H1 (cell line): ENCODE measurements at places on chromosomes 2 and 18.

DNA sequence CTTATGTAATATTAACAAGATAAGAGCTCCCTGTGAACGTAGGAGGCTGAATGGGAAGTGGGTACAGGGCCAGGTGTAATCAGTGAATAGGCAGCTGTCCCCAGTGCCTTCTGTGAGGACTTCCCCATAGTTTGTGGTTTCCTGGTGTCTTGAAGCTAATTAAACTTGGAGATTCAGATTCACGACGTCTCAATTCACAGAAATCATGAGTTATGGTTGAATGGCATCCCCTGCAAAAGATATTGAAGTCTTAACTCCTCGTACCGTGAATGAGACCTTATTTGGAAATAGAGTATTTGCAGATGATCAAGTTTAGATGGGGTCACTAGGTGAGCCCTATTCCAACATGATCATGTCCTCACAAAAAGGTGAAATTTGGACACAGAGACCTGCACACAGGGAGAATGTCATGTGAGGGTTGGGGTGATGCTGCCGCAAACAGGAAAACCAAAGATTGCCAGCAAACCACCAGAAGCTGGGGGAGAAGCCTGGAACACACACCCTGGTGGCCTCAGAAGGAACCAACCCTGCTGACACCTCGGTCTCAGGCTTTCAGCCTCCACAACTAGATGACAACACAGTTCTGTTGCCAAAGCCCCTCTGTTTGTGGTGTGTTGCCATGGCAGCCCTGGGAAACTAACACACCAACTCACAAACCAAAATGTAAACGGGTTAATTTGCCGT, 13.2 kb downstream of the ARL4C start:
- DNase-seq = no peak

- DNase-seq = no peak
Observed at GRCh38 chr2:39772812-39773152, 6.3 kb downstream of the THUMPD2 start.

- no peak for DNase-seq
Observed at GRCh38 chr18:12895014-12895413, 11.0 kb upstream of the PTPN2 start.

DNA sequence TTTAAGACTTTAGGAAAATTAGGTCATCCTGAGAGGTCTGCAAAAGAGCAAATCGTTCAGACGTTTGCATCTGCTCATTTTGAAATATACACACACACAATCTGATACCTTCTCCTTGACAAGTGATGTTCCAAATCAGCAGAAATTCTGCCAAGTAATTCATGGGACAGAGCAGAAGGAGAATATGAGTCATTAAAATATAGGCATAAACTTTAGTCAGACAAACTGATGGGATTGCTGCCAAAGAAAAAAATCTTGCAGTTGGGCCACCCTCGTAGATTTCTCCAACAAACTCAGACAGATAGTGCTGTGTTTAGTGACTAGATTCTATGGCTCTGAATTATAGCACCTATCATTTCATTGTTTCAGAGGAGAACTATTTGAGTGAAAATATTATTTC, 336.3 kb downstream of the NYAP2 start:
- no peak for DNase-seq

- DNase-seq = no peak
Observed at GRCh38 chr2:202317080-202317857, 51.7 kb downstream of the NOP58 start.

DNA sequence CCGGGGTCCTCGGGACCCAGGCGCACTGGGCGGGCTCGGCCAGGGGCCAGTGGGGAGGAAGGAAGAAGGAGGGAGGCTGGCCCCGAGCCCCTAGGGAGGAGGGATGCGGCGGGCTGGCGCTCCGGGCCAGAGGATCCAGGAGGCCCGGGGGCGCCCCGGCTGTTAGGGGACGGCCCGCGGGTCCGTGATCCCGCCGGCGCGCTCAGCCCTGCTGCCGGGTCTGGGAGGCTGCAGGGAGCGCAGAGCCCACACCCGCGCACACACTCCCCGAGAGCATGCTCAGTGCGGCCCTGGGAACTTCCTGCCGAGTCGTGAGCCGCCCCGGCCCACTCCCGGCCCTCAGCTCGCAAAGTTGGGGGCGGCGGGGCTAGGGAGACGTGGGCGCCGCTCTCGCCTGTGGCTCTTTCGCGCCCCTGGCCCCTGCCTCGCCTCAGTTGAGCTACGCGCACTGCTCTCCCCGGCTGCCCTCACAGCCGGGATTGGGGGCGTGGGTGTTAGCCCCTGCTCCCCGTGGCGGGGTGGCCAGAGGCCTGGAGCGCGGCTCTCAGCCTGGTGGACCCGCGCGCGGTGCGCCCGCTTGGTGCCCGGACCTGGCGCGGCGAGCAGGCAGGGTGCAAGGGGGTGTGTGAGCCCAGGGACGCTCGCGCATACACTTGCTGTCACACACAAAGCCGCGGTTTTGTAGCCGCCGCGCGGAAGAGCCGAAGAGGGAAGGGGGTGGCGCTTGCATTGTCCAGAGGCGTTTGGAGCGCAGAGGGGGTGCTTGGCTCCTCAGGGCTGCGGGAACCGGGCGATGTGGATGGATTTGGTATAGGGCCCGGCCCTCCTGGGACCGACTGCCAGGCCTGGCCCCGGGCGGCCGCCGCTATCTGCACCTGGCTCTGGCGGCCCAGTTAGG, 132.9 kb upstream of the MGAT5 start:
- no peak for DNase-seq

DNA sequence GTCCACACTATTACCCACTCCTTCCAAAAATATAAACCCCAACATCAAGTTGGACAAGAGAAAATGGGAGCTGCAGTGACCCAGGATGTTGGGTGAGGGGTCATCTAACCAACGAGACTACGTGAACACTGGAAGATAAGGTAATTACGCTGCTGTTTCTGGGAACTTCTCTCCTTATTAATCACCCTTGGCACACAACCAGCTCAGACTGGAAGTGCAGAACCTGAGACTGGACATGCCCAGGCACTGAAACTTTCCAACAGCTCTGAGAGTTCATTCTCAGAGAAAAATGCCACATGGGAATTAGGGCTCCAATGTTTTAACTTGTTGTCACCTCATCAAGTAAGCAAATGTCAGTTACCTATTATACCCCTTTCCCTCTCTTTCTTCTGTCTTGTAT, 135.3 kb downstream of the CCDC148 start:
- no peak for DNase-seq

- no peak for DNase-seq
Observed at GRCh38 chr2:175579646-175580045, 398.1 kb upstream of the ATP5MC3 start.

DNA sequence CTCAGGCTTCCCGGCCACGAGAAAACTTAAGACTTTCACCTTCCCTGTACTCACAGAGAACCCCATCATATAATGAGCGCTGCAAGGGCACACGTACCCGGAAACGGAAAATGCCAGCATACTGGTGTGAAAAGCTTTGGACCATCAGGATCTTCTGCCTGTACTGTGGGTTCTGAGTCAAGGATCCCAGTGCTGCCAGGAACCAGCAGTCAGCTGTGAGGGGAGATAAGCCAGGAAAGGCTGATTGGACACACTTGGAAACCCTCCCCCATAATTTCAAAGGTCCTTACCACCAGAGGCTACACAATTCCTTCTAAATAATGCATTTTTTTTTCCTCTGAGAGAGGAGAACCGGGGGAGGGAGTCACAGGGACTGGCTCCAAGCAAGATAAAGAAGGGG, 31.4 kb downstream of the CAPN13 start:
- peak; percentile 19 for DNase-seq

- DNase-seq = no peak
Observed at GRCh38 chr18:32507093-32507492, 36.4 kb upstream of the GAREM1 start.

DNA sequence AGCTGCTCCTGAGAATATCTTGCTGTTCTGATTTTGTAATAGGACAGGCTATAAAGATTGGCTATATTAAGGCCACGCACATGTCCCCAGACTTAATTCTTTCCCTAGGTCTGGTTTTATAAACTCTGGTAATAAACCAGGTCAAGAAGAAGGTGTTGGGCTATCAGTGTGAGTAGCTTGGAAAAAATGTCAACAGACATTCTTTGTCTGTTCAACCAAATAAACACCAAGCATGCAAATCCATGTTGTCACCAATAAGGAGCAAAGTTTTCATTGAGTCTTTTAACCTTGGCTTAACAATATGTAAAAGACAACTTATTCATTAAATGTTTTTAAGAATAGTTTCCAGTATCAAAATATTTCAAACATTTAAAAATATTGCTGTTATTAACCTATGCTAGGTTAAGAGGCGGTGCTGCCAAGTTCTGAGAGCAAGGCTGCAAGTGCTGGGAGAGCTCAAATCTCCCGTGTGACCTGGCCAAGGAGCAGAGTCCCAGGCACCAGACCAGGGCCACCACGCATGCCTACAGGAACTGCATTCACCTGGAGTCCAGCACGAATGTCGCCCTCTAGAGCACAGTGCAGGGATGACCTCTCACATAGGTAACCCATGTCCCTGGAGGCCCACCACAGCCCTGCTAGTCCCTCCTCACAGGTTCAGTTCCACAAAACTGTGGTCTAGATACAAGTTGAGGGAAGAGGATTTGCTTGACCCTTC, 120.5 kb upstream of the POU3F3 start:
- peak; percentile 76 for DNase-seq

- DNase-seq = no peak
Observed at GRCh38 chr2:234579231-234579962, 82.5 kb upstream of the ARL4C start.

DNA sequence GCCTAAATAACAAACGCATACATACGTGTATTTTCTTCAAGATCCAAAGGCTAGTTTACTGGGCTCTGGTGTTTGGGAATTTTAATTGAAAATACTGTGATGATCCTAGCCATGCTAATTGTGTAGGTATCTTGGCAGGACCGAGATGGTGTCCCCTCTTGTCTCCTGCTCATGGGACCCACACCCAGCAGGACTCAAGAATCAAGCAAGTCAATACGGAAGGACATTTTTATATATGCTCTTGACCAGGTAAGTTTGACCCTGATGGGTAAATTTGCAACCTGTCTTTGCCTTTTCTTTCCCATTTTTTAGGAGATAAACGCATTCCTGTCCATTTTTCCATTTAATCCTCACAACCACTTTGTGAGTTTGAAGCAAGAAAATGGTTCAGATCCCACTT, 111.8 kb upstream of the MYCN start:
- DNase-seq = no peak

DNA sequence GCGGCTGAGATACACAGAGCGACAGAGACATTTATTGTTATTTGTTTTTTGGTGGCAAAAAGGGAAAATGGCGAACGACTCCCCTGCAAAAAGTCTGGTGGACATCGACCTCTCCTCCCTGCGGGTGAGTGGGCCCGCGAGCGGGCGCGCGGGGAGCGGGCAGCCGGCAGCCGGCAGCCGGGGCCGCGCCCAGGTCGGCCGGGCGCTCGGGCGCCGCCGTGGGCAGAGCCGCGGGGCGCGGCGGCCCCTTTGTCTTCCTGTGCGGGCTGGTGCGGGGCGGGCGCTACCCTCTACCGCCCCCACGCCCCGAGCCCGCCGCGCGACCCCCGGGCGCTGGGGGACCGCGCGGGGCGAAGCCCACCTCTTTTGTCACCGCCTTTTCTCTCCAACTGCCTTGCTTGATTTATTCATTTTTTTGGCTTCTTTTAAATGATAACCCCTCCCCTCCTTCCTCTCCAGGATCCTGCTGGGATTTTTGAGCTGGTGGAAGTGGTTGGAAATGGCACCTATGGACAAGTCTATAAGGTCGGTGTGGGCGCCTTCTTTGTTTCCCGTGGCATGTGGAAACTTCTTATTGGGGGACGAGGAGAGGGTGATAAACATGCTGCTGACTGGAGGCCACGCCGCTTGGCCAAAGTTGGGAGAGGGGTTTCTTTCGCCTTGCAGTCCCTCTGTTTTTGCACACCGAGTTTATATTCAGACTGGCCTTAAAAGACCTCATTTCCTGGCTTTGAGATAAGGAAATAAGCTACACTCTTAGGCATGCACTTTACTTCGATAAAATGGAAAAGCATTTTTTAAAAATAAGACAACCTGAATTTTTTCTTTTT, 722 bp downstream of the MAP4K4 start:
- no peak for DNase-seq

DNA sequence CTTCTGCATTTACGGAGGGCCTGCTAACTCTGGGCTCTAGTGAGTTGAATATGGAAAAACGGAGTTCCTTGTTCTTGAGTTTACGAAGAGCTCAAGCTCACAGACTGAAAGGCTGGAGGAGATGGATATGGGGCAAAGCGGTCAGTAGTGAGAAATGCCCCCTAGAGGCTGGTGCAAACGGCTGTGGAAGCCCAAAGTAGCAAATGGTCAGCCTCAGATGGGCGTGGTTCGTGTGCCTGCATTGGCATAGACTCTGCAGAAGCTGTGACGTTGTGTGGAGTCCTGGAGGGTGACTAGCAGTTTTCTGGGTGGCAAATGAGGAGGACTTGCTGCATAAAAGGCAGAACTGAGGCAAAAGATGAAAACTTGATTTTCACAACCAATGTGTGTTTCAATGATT, 93.6 kb upstream of the TWIST2 start:
- no peak for DNase-seq

DNA sequence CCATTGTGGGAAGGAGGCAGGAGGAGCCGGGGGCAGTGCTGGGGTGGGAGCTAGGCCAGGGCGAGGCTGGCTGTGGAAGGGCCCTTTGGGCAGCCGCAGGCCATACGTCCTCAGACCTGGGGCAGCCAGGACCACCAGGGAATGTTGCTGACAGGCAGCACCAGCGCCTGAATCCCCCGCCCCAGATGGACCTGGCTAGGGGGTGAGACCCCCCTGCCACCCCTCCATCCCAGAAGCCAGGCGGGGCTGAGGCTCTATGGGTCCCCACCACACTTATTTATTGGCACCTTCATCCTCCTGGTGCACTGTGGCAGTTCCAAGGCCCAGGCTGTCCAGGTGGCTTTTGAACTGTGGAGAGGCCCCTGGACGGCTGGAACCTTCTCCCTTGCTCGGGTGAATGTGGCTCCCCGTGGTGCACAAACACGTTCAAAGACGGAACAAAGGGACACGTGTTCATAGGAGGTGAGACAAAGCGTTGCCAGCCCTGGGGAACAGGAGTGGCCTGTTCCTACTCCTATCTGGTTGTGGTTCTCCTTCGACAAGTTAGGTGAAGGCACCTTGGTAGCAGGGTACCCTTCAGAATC, 35.1 kb downstream of the RAMP1 start:
- no peak for DNase-seq

GRCh38 chr2:85189606-85190270, 56.5 kb downstream of the TCF7L1 start:
- DNase-seq = no peak

DNA sequence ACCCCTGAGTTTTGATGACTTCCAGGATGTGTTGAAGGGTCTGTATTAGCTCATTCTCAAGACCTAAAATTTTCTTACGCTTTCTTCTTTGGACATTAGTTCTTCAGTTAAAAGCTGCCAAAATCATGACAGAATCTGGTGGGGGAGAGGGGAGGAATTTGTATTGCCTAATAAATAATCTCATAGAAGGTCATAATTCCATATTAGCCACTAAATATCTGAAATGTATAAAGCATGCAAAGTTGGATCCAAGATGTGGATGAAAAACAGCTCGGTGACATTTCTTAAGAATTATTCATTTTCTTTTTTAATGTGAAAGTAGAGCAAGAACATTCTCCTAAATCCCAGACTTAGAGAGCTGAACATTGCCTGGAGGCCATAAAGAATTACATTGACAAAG, 120.1 kb downstream of the MMADHC start:
- no peak for DNase-seq

- DNase-seq = no peak
Observed at GRCh38 chr2:156064540-156064939, 268.0 kb downstream of the NR4A2 start.
